ENCODE measurements at places on chromosomes 3 and 15. TPM values are rescaled to one million over a fixed set of nuclear protein-coding genes. Genes with fewer than 3 reads are reported as not detected.

The CLDN1 gene
- total RNA-seq = 3.0 TPM

The GOLGA6A gene
- 0.15 TPM for total RNA-seq

The GOLGA6D gene
- not detected for total RNA-seq

The NUP210 gene
- 6.2 TPM for total RNA-seq

The ZBTB38 gene
- total RNA-seq = 225 TPM

The APBA2 gene
- 3.1 TPM for total RNA-seq

The MAGI1 gene
- 27.7 TPM for total RNA-seq

The CHP1 gene
- total RNA-seq = 102 TPM

The SUMF1 gene
- 51.3 TPM for total RNA-seq

The GABRA5 gene
- total RNA-seq = 9.7 TPM

The GPD1L gene
- total RNA-seq = 162 TPM

The PARP15 gene
- not detected for total RNA-seq

Data from gastroesophageal sphincter (tissue), 4 donors.